ENCODE measurements at places on chromosomes 5 and 9.

- H3K27me3 ChIP-seq: no peaks in the 10 kb centered on the region
- no peak overlapping the region for H3K4me3 ChIP-seq
- H3K4me1 ChIP-seq: no peaks in the 10 kb centered on the region
- peaks cover 4% of the 10 kb centered on the region for H3K36me3 ChIP-seq
- DNase-seq: no peak
These were observed 47.8 kb downstream of the LOX start for GRCh38 chr5:122030251-122030650.

- no peak for DNase-seq
- no peaks in the 10 kb centered on the region for H3K27me3 ChIP-seq
- H3K27ac ChIP-seq: no peak overlapping the region
- no peak overlapping the region for H3K4me3 ChIP-seq
- no peaks in the 10 kb centered on the region for H3K4me1 ChIP-seq
- no peaks in the 10 kb centered on the region for H3K36me3 ChIP-seq
These were observed 19.6 kb downstream of the SIL1 start for GRCh38 chr5:139178589-139178917.

- no peaks in the 10 kb centered on the region for H3K4me1 ChIP-seq
- H3K27me3 ChIP-seq: no peaks in the 10 kb centered on the region
- H3K4me3 ChIP-seq: no peak overlapping the region
These were observed 849.6 kb upstream of the DMAC1 start for GRCh38 chr9:8649160-8649559.

GRCh38 chr5:130168211-130168610 lies 263.9 kb downstream of the CHSY3 start:
- no peak for DNase-seq

GRCh38 chr5:30436691-30437090 lies 756.8 kb upstream of the CDH6 start:
- no peaks in the 10 kb centered on the region for H3K4me1 ChIP-seq
- no peak overlapping the region for H3K4me3 ChIP-seq
- H3K27ac ChIP-seq: no peak overlapping the region
- no peaks in the 10 kb centered on the region for H3K27me3 ChIP-seq
- no peaks in the 10 kb centered on the region for H3K36me3 ChIP-seq

GRCh38 chr5:177476531-177477233 lies 3.2 kb upstream of the DBN1 start:
- no peaks in the 10 kb centered on the region for H3K36me3 ChIP-seq
- no peak overlapping the region for H3K4me3 ChIP-seq
- no peak overlapping the region for H3K27ac ChIP-seq
- H3K4me1 ChIP-seq: peaks cover 33% of the 10 kb centered on the region
- H3K27me3 ChIP-seq: no peaks in the 10 kb centered on the region

GRCh38 chr5:170636206-170636605 lies 132.4 kb downstream of the KCNIP1 start:
- peaks cover 10% of the 10 kb centered on the region for H3K4me1 ChIP-seq
- H3K4me3 ChIP-seq: no peak overlapping the region
- no peak for DNase-seq
- H3K36me3 ChIP-seq: no peaks in the 10 kb centered on the region
- H3K27ac ChIP-seq: no peak overlapping the region

DNA sequence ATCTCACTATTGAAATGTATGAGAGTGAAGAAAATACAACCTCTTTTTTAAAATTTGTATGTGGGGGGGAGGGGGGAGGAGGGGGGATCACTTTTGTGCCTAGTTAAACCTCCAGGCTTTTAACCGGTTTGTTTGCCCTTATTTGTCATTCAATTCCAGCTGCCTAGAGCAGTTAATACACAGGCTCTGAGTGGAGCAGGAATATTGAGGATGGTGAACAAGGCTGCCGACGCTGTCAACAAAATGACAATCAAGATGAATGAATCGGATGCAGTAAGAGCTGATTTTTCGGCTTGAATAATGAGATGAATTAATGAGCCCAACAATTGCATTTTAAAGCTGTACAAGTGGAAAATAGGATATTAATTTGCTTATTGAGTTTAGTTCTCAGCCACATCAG lies 28.7 kb upstream of the SNX24 start:
- H3K27me3 ChIP-seq: no peaks in the 10 kb centered on the region
- H3K27ac ChIP-seq: no peak overlapping the region
- no peak for DNase-seq
- H3K36me3 ChIP-seq: peaks cover 16% of the 10 kb centered on the region

DNA sequence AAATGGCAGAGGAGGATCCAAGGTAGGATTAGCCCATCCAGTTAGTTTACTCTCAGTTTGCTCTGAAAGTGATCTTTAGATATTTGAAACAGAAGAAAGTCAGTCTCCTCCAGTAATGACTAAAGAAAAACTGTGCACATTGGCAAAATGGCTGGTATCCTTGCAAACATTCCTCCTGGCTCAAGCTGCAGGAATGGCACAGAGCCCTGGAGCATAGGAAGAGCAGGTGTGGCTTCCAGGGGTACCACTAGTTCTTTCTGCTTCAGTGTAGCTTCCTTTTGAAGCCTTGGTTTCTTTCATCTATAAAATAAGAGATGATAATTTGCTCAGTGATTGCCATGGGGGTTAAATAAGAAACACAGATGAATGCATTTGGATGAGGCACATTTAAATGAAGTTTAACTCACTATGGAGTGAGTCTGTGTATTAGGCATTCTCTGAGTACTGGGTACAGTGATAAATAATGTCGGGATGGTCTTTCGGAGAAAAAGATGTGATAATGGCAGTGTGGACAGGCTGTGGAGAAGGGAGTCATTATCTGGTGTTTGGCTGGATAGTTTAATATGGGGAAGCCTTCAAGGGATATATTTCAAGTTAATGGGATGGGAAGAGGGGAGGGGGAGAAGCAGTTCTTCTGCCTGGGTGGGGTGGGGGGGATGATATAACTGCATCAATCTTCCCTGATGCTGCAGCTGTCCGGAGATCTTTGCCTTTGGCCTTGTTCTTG lies 217.3 kb upstream of the KLF4 start:
- no peak overlapping the region for H3K27ac ChIP-seq
- H3K27me3 ChIP-seq: no peaks in the 10 kb centered on the region
- no peaks in the 10 kb centered on the region for H3K36me3 ChIP-seq
- H3K4me3 ChIP-seq: no peak overlapping the region

- peaks cover 51% of the 10 kb centered on the region for H3K4me1 ChIP-seq
- no peak overlapping the region for H3K27ac ChIP-seq
- H3K27me3 ChIP-seq: no peaks in the 10 kb centered on the region
- H3K4me3 ChIP-seq: no peak overlapping the region
- no peak for DNase-seq
These were observed 36.7 kb downstream of the PRRT1B start for GRCh38 chr9:131582056-131582455.

DNA sequence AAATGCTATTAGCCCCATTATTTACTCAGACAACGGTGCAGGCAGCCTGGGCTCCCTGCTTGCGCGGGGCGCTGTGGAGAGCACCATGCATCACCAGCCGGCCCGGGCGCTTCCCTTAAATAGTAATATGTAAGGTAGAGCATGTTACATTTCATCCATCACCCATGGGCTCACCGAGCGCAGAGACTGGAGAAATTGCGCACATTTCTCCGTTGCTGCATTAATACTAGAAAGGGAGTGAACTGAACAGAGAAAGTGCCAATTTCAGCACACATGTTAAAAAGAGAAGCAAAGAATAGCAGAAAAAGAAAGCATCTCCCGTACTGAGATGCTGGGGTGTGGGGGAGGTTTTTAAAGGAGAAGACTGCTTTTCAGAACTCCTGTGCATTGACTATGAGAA lies 400.3 kb downstream of the ZSWIM6 start:
- H3K4me1 ChIP-seq: no peaks in the 10 kb centered on the region
- H3K27ac ChIP-seq: no peak overlapping the region
- H3K4me3 ChIP-seq: no peak overlapping the region
- no peak for DNase-seq

GRCh38 chr9:114027863-114028465 lies 50.1 kb downstream of the AMBP start:
- no peaks in the 10 kb centered on the region for H3K36me3 ChIP-seq
- no peaks in the 10 kb centered on the region for H3K27me3 ChIP-seq
- H3K4me3 ChIP-seq: no peak overlapping the region
- H3K27ac ChIP-seq: no peak overlapping the region

GRCh38 chr5:94463739-94464138 lies 154.7 kb downstream of the KIAA0825 start:
- H3K27ac ChIP-seq: no peak overlapping the region
- H3K27me3 ChIP-seq: no peaks in the 10 kb centered on the region
- DNase-seq: no peak
- no peak overlapping the region for H3K4me3 ChIP-seq
- H3K36me3 ChIP-seq: no peaks in the 10 kb centered on the region

- H3K27ac ChIP-seq: no peak overlapping the region
- no peak for DNase-seq
- H3K27me3 ChIP-seq: no peaks in the 10 kb centered on the region
- no peak overlapping the region for H3K4me3 ChIP-seq
- no peaks in the 10 kb centered on the region for H3K4me1 ChIP-seq
These were observed 178.3 kb downstream of the DEPDC1B start for GRCh38 chr5:60521376-60522291.

- no peaks in the 10 kb centered on the region for H3K36me3 ChIP-seq
- no peak overlapping the region for H3K4me3 ChIP-seq
- no peaks in the 10 kb centered on the region for H3K27me3 ChIP-seq
- no peaks in the 10 kb centered on the region for H3K4me1 ChIP-seq
These were observed 373.4 kb upstream of the CTNND2 start for GRCh38 chr5:12277504-12278192.

GRCh38 chr5:149719666-149720065 lies 10.4 kb upstream of the PPARGC1B start:
- H3K4me3 ChIP-seq: no peak overlapping the region
- DNase-seq: no peak
- no peaks in the 10 kb centered on the region for H3K27me3 ChIP-seq
- H3K36me3 ChIP-seq: no peaks in the 10 kb centered on the region
- no peak overlapping the region for H3K27ac ChIP-seq
- H3K4me1 ChIP-seq: peaks cover 5% of the 10 kb centered on the region

DNA sequence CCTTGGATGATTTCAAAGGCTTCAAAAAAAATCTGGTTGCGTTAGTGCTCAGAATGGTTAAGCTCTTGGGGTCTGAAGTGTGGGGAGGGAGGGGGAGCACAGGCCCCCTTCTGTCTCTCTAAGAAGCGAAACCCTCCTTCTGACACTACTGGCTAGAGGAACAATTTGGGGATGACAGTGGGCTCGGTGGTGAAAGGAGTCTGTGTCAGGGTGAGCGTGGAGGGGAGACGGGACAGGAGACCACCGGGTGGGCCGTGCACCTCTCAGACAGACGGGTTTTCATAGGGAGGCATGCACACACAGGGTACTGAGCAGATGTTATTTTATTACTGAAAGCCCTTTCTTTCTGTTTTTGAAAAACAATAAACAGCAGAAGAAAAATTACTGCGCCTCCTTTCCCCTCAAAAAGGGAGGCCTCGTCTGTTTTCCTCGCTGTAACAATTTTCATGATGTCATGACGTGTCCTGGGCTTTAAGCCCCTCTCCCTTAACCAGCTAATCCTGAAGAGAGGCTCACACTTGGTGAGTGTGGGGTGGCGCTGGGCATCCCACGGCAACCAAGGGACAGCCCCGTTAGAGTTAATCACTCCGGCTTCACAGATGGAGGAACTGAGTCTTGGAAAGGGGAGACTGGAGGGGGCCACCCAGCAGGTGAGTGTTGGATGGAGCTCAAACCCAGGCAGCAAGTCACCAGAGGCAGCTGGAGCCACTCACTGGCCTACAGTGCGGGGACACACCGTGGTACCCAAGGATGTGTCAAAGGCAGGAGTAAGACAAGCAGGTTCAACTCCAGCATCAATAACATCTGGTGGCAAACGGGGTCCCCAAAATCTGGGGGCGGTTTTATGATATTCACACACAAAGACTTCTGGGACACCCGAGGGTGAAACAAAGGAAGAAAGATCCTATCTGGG lies 53.4 kb downstream of the PTCH1 start:
- H3K4me1 ChIP-seq: peaks cover 29% of the 10 kb centered on the region
- peak overlapping the region; percentile 62 for H3K27ac ChIP-seq
- peaks cover 31% of the 10 kb centered on the region for H3K36me3 ChIP-seq
- peak overlapping the region; percentile 59 for H3K4me3 ChIP-seq
- no peaks in the 10 kb centered on the region for H3K27me3 ChIP-seq

- no peaks in the 10 kb centered on the region for H3K27me3 ChIP-seq
- no peaks in the 10 kb centered on the region for H3K4me1 ChIP-seq
- no peak overlapping the region for H3K27ac ChIP-seq
- no peak overlapping the region for H3K4me3 ChIP-seq
- no peak for DNase-seq
These were observed 7.5 kb downstream of the ALDOB start for GRCh38 chr9:101427957-101428655.

DNA sequence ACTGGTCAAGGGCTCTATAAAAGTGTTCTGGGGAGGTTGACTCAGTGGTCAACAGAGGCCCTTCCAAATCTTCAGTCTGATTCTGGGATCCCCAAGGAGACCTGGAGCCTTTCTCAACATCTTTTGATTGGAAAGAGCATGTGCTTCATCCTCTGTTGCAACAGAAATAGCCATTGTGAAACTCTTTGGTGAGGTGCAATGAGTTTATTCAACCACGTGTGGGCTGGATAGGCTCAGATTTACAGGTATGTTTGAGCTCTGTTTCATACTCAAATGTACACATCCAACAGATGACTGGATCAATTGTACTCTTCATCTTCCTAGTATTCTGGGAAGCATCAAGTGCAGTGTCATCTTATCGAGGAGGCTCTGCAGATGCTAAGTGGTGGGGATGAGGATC lies 60.5 kb downstream of the CTSL start:
- H3K4me3 ChIP-seq: no peak overlapping the region
- H3K36me3 ChIP-seq: no peaks in the 10 kb centered on the region
- no peaks in the 10 kb centered on the region for H3K4me1 ChIP-seq
- no peak for DNase-seq
- no peak overlapping the region for H3K27ac ChIP-seq

- no peak for DNase-seq
- no peak overlapping the region for H3K27ac ChIP-seq
- H3K4me3 ChIP-seq: no peak overlapping the region
- no peaks in the 10 kb centered on the region for H3K36me3 ChIP-seq
These were observed 79.4 kb downstream of the PTTG1 start for GRCh38 chr5:160500786-160501779.

DNA sequence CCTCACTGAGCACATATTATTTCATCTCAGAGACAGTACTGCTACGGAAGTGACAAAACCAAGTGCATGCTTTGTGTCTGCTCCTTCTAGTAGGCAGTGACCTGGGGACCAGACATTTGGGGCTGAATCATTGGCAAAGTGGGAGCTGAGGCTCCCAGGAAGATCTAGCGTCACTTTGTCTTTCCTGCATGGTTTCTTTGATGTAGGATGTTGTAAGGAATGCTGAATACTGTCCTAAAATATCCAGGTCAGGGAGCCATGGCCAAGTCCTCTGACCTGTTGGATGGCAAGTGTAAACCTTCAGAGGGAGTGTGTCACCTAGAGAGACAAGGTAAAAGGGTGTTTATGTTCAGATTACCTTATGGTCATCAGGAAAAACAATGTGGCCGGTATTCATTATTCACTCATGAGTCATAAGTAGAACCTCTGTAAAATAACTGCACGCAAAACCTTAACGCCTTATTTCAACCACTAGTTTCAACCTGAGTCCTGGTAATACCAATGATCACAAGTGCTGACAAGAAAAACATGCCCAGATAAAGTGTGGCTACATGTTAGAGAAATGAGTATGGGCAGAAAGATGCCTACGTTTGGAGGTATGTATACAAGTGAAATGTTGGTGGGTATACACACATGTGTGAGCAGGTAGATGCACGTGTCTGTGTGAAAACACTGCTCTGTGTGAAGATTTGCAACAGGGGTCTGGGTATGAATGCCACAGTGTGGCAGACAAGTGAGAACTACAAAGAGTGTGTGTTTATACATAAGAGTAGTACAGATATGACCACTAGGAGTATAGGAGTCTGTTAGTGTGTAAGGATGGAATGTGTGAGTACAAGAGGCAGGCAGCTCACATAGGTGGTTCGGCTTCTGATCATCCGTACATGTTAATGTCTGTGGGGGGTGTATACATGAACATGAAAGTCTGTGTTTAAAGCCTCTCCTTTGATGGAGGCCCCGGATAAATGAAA lies 263.9 kb downstream of the SPOCK1 start:
- H3K27me3 ChIP-seq: no peaks in the 10 kb centered on the region
- H3K27ac ChIP-seq: no peak overlapping the region
- no peak overlapping the region for H3K4me3 ChIP-seq
- no peaks in the 10 kb centered on the region for H3K36me3 ChIP-seq
- H3K4me1 ChIP-seq: no peaks in the 10 kb centered on the region
